Mammary epithelial cell (primary cell): ENCODE measurements at places on chromosomes 13 and 19.

DNA sequence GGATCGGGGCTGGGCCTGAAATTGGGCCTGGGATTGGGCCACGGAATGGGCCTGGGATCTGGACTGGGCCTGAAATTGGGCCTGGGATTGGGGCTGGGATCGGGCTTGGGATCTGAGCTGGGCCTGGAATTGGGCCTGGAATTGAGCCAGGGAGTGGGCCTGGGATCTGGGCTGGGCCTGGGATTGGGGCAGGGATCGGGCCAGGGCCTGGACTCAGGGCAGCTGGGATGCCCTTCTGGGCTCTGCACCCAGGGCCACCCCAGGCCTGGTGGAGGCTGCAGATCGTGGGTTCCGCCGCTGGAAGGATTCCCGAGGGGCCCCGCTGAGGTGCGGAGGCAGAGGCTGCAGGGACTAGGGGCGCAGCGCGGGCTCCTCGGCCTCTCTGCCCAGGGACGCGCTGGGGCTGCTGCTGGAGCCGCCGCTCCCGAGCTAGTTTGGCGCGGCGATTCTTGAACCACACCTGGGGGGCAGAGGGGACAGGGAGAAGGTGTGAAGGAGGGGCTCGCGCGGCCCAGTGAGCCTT is 1.8 kb downstream of the TPRX1 start:
- no peak for DNase-seq

- DNase-seq, result peak; percentile 37
Measured at GRCh38 chr19:51158474-51159129, 16.5 kb downstream of the SIGLEC7 start.

- no peak for DNase-seq
Measured at GRCh38 chr19:19356901-19357566, 36.4 kb downstream of the MAU2 start.

- DNase-seq, result peak; percentile 50
Measured at GRCh38 chr13:44763615-44764301, 187.6 kb upstream of the TSC22D1 start.

- no peak for DNase-seq
Measured at GRCh38 chr19:28063702-28064101, 1149.2 kb downstream of the UQCRFS1 start.

DNA sequence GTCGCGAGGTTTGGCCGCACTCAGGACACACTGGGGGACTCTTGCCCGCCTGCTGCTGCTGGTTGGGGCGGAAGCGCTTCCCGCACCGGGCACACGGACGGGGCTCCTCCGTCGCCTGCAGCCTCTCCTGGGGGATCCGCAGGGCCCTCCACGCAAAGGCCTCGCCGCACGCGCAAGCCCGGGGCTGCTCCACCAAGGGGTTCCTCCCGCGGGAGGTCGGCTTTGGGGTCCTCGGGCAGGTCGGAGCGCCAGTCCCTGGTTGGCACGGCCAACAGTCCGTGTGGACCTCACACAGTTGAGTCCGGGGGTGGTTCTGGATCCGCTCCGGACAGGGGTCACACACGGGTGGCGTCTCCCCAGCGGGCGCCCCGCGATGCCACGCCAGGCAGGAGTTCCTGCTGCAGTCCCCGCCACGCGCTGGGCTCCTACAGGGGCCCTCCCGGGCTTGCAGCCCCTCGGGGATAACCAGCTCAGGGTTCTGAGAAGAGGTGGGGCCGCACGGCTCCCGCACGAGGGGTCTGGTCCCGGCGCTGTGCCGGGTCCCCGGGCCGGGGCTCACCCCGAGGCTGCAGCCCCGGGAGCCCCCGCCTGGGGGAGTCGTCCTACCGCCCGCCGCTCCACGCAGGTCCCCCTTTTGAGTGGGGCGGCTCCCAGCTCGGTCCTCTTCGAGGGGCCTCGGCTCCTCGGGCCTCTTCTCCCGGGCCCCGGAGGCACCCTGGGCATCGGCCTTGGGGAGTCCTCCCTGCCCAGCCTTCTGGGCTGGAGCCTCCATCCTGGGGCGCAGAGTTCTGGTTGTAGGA is 6.2 kb upstream of the ZNF497 start:
- DNase-seq, result no peak

- no peak for DNase-seq
Measured at GRCh38 chr13:91046715-91047327, 300.7 kb upstream of the MIR17HG start.

DNA sequence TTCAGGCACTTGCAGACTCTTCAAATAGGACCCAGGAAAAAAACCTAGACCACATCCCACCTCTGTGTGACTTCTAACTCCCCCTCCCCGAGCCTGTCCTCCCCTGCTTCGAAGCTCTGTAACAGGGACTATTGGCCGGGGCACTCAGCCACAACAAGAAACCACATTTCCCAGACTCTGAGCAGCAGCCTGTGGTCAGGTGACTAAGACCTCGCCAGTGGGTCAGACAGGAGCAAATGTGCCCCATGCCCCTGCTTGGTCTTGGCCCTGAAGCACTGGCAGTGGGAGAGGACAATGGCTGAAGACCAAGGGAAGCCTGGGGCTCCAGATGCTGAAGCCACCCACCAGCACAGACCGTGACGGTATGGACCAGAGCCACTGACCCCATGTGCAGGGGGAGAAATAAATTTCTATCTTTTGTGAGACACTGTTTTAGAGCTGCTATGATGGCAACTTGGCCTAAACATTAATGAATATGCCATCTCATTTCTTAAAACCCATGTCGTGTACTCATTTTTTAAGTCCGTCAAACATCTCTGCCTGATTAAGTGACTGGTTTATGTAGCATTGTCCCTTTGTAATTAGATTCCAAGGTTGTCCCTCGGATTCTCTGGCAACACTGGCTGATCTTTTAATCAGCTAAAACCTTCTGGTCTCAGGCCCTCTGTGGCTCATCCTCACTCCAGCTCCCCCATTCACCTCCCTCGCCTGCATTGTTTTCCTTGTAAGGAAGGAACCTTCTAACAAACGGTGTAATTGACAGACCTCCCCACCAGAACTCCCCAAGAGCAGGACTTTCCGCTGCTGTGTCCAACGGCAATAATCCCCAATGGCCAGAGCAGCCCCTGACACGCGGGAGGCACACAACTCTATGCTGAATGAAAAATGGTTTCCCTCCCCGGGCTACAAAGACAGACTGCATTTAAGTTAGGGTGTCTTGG is 98.4 kb downstream of the STK24 start:
- DNase-seq, result peak; percentile 56

GRCh38 chr19:12930002-12930645 is 3.4 kb downstream of the FARSA start:
- DNase-seq, result no peak

- DNase-seq, result no peak
Measured at GRCh38 chr13:28375250-28375930, 119.5 kb downstream of the FLT1 start.

DNA sequence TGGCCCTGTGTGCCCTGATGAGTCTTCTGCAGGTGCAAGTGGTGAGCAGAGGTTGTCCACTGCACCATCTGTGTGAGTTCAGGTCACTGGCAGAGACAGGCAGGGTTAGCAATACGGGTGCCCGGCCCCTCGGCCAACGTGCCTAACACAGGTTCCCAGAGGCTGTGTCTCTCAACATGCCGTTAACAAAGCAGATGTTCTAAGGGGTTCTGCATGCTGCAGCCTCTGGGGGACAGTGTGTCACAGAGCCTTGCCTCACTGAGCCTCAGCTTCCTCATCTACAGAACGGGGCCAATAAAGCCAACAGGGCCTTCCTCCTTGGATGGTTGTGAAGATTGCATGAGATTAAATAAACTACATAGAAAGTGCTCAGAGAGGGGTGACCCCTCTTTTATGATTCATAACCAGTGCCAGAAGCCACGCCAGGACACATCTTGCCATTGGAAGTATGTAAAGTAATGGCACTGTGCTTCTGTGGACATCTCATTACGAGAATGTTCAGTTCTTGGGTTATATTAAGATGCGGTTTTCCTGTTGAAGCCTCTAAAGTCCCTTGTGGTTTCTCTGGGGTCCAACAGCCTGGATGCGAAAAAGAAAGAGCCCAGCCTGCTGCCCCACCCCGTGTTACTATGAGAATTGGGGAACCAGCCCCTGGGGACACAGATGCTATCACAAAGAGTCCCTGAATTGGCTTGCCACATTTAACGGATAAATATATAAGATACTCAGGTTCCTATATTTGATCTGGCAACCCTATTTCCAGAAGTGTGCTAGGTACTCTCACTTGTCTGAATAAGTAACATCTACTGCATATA is 11.2 kb upstream of the ARHGEF18 start:
- DNase-seq, result no peak

GRCh38 chr19:955803-956765 is 28.1 kb upstream of the WDR18 start:
- DNase-seq, result no peak

DNA sequence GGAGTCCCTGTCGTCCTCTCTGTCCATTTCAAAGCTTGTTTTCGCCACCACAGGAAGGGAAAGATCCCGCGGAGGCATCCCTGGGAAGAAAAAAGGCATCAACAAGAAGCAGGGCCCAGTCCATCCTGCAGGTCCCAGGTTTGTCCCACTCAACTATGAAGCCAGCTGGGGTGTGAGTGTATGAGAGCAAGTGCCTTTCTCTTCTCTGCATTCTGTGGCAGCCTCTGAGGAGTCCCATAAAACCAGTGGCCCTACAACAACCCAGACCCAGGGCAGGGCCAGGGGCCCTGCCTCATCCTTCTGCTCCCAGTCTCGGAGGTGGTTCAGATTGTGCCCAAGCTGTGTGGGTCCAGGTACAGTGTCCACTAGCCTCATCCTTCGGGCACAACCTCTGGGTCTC is 18.9 kb downstream of the PEG3 start:
- DNase-seq, result no peak

- peak; percentile 81 for DNase-seq
Measured at GRCh38 chr13:45352031-45352430, 11.0 kb upstream of the TPT1 start.

GRCh38 chr13:71866335-71867130 is 471 bp downstream of the DACH1 start:
- peak; percentile 1 for DNase-seq

- no peak for DNase-seq
Measured at GRCh38 chr13:36520111-36520510, 87.8 kb downstream of the CCNA1 start.

DNA sequence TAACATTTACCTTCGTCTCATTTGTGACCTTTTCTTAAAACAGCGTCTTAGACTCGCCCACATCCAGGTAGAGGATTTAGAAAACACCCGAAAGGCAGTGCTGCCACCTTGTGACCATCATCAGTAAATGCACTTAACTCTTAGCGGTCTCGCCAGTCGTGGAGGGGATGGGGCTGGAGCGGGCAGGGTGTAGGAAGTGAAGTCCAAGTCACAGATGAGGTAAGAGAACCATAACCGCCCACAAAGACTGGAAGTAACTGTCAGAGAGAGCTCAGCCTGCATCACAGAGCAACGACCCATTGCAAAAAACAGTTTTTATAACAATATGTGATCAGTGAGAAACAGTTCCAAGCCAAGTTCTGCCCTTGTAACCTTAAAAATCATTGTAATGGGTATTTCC is 10.7 kb upstream of the CEACAM3 start:
- peak; percentile 44 for DNase-seq
